ENCODE measurements at places on chromosomes 6 and 20.

DNA sequence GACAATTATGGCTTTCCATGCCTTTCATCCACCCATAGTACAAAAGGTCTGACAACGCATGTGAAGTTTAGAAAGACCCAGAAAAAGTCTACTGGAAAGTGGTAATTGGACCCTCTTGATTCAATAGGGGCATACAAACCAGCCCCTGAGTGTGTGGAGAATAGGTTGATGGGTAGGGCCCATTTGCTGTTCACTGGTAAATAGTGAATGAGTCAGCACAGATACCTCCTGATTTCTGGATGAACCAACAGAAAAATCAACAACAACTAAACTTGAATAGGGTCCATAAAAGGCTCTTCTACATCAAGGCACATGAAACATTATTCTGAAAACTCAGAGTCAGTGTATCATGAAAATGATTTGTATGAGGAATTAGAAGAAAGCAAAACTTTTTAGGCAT is 235.4 kb upstream of the SLC35B3 start:
- DNase-seq = no peak

- peak; percentile 100 for DNase-seq
These were observed at the start of gene CEP250 for GRCh38 chr20:35454881-35455609. TSS of gene CEP250 (plus strand) at chr20:35455598. CDS start at chr20:35462368, 6,770 bp downstream.

DNA sequence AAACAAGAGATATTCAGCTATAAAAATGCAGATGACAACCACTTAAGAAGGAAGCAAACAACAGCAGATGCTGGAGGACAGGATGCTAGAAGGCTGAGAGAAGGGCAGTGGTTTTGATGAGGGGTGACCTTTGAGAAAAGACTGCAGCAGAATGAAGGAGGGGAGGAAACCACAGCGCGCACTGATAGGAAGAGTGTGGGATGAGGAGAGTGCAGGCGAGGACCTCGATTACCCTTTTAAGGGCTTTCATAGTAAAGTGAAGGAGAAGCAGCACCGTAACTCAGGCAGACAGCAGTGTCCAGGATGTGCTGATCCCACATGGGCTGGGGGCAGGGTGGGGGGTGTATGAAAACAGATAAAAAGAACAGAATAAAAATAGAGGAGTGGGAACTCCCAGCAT is 19.2 kb downstream of the ZBTB2 start:
- DNase-seq = no peak

DNA sequence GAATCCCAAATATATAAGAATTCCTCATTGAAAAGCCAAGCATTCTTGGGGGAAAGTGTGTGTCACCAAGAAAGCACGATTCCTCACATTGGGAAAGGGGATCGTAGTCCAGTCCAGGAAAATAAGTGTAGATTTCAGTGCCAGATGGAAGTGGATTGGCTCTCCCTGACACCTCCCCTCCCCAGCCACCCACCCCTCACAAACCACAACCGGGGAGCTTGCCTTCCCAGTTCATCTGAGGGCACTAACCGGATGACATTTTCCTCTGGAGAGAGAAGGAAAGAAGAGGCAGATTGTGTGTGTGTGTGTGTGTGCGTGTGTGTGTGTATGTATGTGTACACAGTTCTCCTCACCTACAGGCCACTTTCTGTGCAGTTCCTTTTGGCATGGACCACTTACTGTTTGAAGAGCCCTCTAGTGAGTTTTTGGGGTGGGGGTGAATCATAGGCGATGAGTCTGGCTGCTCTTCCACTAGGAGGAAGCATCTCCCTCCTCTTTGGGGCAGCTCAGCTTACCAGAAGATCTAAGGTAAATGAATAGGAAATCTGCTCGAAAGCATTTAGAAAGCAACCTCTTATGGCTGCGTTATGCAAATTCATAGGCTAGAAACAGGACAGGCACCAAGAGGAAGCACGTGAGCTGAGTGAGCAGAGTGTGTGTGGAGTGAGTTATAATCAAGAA is 20.8 kb downstream of the DAAM2 start:
- DNase-seq = no peak

All from HT-29 (cell line).